Cardiac septum (tissue), 1 donor: ENCODE measurements at places on chromosomes 3 and 15. TPM values are rescaled to one million over a fixed set of nuclear protein-coding genes. Genes with fewer than 3 reads are reported as not detected.

The MAPK6 gene
- 20.1 TPM for total RNA-seq

The PLXNB1 gene
- 43.4 TPM for total RNA-seq

The FRMD4B gene
- 10.8 TPM for total RNA-seq

The PTH1R gene
- 5.4 TPM for total RNA-seq

The ARNT2 gene
- 4.7 TPM for total RNA-seq

The CPN2 gene
- total RNA-seq, result 0.35 TPM

The CHRFAM7A gene
- total RNA-seq, result 3.8 TPM

The NR2E3 gene
- total RNA-seq, result not detected
